ENCODE measurements at places on chromosomes 16 and 17.

GRCh38 chr16:35746281-35746962, 2287.0 kb downstream of the TP53TG3F start:
- DNase-seq = no peak

DNA sequence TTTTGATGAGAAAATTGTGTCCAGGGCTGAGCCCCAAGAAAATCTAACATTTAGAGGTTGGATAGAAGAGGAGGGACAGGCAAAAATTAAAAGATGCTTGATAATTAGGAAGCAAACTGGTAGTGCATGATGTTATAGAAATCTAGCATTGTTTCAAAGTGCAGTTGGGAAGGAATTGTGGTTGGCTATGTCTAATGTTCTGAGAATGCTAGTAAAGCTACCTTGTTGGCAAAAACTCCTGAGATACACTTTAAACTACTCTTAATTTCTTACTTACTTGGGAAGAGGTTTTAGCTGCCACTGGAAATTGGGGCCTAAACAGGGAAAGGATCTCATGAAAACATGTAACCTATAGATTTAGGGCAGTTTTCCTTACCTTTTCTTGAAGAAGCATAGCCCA, 48.3 kb downstream of the MAP2K4 start:
- no peak for DNase-seq

DNA sequence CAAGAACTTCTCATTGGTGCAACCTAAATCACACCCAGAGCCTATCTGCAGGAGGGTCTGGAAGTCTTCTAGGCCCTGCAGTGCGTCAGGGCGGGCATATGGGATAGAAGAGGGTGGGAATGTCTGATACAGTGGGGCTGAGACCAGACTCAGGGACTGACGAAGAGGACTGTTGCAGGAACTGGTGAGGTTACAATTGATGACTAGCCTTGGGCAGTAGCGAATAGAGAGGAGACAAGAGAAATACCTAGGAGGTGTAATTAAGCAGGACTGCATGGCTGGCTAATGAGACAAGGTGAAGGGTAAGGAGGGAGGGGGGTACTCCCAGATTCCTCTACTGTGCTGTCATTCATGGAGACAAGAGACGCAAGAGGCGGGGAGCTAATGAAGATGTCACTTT, 91.3 kb downstream of the WWP2 start:
- DNase-seq = no peak

DNA sequence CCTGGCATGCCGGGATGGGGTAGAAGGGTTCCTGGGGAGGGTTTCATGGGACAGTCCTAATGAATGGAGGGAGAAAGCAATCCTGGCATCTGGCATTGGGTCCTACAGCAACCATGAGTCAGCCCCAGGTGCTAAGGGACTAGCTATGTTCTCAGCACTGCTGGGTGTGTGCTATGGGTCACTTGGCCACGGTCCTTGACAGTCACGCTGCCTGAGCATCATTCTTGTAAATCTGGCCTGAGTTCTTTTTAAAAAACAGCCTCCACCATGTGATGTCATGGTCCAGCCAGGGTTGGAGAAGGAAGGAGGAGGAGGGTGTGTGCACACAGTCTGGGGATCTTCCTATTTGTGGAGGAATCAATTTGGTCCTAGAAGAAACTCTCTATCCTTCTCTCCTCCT, 6.2 kb upstream of the RAMP2 start:
- DNase-seq = no peak

DNA sequence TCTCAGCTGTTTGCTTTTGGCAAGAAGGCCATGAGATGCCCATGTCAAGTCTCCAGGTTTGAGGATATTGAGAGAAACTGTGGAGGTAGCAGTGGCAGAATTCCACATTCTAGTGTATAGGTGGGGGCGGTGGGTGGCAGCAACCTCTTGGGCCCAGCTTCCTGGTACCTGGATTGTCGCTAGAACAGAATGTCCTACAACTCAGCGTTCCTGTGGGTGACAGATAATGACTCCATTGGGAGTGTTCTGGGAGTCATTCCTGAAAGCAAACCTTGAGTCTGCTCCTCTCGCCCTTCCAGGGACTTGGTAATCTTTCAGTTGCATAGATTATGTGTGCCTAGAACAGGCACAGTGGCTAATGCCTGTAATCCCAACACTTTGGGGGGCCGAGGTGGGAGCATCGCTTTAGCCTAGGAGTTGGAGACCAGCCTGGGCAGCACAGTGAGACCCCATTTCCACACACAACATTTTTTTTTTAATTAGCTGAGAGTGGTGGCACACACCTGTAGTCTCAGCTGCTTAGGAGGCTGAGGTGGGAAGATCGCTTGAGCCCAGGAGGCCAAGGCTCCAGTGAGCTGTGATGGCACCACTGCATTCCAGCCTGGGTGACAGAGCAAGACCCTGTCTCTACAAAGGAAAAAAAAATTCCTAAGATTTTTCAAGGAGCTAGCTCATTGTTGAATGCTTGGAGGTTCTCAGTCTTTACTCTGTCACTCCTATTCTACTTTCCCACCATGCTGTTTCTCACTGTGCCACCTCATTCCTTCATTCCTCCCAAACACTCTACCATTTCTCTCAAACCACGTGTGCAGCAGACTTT, 37.9 kb upstream of the METTL16 start:
- no peak for DNase-seq

GRCh38 chr16:3009568-3010390, 2.9 kb upstream of the CLDN9 start:
- DNase-seq = no peak

GRCh38 chr16:85612191-85612800, 826 bp upstream of the GSE1 start:
- DNase-seq = peak; percentile 28

GRCh38 chr17:44842748-44843147, 4.9 kb upstream of the HIGD1B start:
- no peak for DNase-seq

DNA sequence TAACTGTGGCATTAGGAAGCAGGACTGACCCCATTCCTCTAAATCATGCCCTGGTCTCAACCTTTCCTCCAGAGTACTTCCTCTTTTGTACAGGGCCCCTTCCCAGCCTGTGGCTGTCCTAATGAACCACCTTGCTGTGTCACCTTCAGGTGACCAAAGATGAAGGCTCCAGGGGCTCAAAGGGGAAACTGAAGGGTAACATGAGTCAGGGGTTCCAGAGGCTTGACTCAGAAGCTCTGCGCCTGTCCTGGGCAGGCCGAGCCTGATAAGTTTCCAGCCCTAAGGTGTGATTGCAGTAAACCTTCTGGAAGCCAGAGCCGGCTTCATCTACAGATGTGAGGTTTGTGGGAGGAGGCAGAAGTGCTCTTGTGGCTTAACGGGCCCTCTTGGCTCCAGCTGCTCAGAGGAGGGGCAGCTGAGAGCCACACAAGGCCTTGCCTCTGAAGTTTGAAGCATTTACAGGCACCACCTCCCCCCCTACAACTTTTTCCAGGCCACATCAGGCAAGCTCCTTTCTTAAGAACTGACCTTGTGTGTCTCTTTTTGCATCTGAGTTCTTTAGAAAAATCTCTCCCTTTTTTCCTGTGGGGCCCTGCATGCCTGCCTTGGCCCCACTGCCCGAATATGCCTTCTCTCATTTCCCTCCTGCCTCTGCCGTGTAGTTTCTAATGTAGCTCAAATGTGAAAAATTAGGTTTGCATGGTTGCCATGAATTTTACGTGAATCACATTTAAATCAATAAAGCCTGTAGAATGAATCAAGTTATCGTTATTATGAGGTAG, 149.9 kb downstream of the CLEC16A start:
- DNase-seq = no peak

GRCh38 chr17:12627781-12628451, 37.8 kb upstream of the MYOCD start:
- no peak for DNase-seq

DNA sequence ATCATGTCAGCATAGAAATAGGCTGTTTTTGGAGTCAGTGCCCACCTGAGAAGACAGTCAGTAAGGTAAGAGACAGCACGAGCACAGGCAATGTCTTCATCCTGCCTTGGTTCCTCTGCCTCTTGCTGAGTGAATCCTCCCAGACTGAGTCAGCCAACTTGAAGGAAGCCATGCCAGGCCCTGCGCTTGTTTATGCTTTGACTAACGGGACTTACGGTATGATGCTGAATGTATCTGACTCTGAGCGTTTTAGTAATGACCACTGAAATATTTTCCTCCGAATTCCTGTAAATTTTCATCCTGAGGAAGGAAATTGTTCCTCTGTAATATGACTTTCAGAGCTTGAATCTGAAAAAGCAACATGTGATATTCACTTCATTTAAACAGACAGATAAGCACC, 18.0 kb downstream of the C17orf67 start:
- DNase-seq = no peak

GRCh38 chr17:17590141-17590751, 1.3 kb downstream of the PEMT start:
- DNase-seq = no peak

- no peak for DNase-seq
These were observed 8.9 kb downstream of the CALB2 start for GRCh38 chr16:71367241-71367976.

DNA sequence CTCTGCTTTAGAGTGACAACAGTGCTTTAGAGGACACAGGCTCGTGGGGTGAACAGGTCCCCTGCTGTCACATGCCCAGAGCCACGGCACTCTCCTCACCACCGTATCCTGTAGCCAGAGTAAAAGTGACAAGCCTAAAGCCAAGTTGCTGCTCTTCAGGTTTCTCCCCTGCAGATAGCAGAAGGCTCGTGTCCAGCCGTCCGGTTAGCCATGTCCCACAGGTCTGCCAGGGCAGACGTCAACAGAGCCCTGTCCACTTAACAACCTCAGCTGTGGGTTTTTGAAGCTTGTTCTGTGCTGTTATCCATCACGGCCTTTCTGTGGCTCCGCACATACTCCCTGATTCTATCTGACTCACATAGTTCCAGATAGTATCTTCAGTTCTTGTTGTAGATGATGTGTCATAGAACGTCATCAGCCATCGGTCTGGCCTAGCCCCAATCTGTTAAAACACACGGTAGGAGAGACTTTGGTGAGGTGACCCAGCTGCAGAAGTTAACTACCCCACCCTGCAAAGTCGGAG, 100.7 kb downstream of the SOCS1 start:
- DNase-seq = no peak

DNA sequence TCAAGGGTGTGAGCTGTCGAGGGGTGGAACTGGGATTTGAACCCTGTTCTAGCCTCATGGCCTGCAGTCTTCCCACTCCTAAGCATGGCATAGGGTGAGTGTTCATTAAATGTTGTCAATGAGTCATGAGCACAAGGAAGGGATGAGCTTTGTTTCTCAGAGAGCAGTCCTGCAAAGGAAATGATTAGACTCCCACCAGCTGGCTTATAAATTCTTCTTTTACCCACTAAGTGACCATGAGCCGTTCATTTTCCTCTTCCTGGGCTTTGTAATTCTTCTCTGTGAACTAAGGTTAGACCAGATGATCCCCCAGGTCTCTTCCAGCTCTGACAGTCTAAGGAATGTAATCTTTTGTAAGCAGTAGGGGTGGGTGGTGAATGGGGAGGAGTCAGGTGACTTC, 47.9 kb upstream of the HNF1B start:
- DNase-seq = peak; percentile 67

DNA sequence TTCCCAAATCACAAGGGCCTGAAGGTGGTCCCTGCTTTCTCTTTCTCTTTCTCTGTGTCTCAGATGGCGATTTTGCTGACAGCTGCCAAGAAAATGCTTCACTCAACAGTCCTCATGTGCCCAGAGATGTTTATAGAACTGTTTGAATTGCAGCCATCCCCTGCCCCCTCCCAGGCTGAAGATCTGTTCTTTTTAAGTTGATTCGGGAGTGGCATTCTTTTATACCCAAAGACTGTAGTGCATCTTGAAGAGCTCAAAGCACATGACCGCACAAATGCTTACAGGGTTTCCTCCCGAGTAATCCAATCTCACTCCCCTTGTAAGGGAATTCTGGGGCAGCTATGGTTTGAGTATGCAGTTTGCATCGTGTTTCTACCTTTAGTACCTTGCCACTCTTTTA, 75.7 kb downstream of the SEC14L1 start:
- no peak for DNase-seq

- DNase-seq = no peak
These were observed 39.0 kb downstream of the ABCC1 start for GRCh38 chr16:15988268-15989013.

DNA sequence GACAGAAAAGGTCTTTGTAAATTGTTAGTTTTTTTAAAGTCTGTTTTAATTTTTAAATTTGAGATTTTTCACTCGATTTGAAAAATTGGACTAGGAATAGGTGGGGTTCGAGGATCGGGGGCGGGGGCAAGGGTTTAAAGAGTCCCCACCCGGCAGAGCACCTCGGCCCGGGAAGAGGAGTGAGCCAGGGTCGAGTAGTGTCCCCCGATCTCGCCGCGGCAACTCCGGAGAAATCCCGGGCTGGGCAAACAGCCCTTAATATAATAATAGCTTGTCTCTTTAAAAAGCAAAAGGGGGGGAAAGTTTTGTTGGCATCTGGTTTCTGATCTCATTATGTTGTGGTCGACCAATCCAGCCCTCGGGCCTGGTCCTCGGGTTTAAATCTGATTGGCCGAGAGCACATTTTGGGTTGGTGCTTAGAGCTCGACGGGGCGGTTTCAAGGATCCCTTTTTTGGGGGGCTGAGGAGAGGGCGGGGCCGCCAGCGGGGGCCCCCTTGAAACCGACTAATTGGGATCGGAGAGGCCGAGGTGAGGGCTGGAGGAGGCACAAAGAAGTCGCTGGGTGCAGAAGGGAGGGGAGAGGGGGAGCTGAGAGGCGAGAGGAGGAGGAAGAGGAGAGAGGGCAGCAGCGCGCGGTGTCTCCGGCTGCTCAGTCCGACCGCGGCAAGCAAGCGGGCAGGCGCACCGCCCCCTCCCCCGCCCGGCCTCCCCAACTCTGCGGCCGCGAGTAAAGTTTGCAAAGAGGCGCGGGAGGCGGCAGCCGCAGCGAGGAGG, at the start of gene FZD2:
TSS of gene FZD2 (plus strand) at position 653 of the 775 bp plus-strand sequence. CDS start 205 bp downstream, outside the sequence.
- peak; percentile 92 for DNase-seq

- DNase-seq = peak; percentile 74
These were observed 39.3 kb downstream of the CYB561 start for GRCh38 chr17:63406689-63407330.

GRCh38 chr16:57112403-57113041, 20.1 kb downstream of the CPNE2 start:
- no peak for DNase-seq

GRCh38 chr17:13073018-13073417, 55.2 kb upstream of the ELAC2 start:
- no peak for DNase-seq

GRCh38 chr17:49680314-49680713, 2.4 kb upstream of the SPOP start:
- no peak for DNase-seq

- DNase-seq = no peak
These were observed 32.1 kb downstream of the CDK5RAP3 start for GRCh38 chr17:48002916-48003416.

- no peak for DNase-seq
These were observed 2.3 kb downstream of the GALK1 start for GRCh38 chr17:75762513-75763268.
